ENCODE measurements at places on chromosomes 2 and 18. TPM values are rescaled to one million over a fixed set of nuclear protein-coding genes. Genes with fewer than 3 reads are reported as not detected.

The CFC1 gene
- not detected for total RNA-seq

GRCh38 chr2:58900246-58901027 is 659.3 kb upstream of the FANCL start:
- no peak for DNase-seq

DNA sequence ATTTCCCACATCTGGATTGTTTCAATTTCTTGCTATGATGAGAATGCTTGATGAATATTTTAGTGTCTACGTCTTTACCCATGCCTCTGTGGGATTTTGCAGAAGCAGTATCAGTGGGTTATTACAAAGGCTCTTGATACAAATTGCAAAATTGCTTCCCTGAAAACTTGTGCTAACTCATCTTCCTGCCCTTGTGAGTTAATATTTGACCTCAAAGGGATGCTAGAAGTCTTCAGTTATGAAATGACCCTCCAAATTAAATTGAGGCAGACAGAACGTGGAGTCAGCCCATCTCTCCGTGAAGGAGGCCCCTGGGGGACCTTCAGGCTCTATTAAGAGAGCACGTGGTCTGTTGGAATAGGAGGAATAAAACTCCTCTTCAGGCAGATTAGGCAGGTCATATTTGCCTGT is 239.2 kb upstream of the HS6ST1 start:
- DNase-seq = no peak

The GPR45 gene
- total RNA-seq = not detected

DNA sequence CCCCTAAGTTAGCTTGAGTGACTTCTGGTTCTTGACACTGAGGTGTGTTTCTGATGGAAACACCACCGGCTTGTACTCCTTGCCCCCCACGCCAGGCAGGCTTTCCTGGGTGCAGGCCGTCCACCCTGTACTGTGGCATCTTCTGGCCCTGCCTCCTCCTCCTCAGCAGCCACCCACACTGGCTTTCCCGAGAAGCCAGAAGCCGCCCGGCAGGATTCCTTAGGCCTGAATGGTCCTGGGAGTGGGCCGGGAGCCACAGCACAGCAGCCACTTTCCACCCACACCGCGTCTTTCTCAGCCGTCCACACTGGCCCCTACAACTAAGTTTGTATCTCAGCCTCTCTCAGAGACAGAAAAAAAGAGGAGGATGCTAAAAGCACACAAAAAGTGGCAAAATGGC is 2.1 kb upstream of the HSBP1L1 start:
- peak; percentile 75 for DNase-seq

- no peak for DNase-seq
These were observed 184.8 kb upstream of the KLHL29 start for GRCh38 chr2:23200068-23200786.

The ACOXL gene
- total RNA-seq = 3.9 TPM

GRCh38 chr2:63789338-63790020 is 52.2 kb upstream of the UGP2 start:
- DNase-seq = no peak

GRCh38 chr18:11269257-11269656 is 119.9 kb upstream of the PIEZO2 start:
- DNase-seq = no peak

- DNase-seq = no peak
These were observed 4.1 kb downstream of the HS6ST1 start for GRCh38 chr2:128314348-128315121.

DNA sequence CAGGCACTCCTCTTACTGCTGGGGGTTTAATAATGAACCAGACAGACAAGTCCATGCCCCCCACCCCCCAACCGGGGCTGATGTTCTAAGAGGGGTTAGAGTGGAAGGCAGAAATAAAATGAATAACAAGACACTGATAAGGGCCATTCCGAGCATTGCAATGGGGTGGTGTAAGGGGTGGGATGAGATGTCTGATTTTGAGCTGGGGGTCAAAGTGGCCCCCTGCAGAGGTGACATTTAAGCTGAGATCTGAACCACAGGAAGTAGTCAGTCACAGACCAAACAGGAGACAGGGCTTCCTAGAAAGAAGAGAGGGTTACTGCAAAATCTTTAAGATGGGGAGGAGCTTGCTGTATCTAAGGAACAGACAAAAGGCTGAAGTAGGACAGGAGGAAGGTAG is 180.6 kb upstream of the SH3BP4 start:
- no peak for DNase-seq

The CXCR2 gene
- total RNA-seq = not detected

GRCh38 chr2:173715441-173715840 is 249.7 kb downstream of the SP3 start:
- no peak for DNase-seq

The CD8B2 gene
- total RNA-seq = not detected

DNA sequence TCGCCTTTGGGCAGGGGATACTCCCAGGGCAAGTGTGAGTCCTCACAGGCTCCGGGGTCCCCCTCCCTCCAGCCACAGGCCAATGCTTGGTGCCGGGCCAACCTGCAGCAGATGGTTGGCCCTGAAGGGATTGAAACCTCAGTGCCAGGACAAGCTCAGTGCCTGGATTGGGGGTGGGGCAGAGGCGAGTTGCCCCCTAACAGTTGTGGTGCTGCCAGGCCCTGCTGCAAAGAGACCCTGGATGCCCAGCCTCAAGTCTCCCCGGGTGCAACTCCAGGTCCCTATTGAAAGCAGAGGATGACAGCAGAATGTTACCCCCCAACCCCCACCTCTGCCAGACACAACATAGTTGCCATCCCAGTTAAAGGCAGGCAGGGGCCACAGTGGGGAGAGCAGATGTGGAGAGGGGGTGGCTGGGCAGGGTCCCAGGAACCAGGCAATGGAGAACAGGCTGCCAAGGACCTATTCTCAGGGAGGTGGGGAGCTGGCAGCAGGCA is 9.5 kb upstream of the RNF103 start:
- DNase-seq = no peak

The OR6B2 gene
- not detected for total RNA-seq

The MDH1B gene
- total RNA-seq = not detected

The SCYGR1 gene
- not detected for total RNA-seq

- peak; percentile 64 for DNase-seq
These were observed 173.6 kb downstream of the SMAD7 start for GRCh38 chr18:48777026-48777743.

- no peak for DNase-seq
These were observed 45.7 kb downstream of the GAD1 start for GRCh38 chr2:170862286-170862902.

DNA sequence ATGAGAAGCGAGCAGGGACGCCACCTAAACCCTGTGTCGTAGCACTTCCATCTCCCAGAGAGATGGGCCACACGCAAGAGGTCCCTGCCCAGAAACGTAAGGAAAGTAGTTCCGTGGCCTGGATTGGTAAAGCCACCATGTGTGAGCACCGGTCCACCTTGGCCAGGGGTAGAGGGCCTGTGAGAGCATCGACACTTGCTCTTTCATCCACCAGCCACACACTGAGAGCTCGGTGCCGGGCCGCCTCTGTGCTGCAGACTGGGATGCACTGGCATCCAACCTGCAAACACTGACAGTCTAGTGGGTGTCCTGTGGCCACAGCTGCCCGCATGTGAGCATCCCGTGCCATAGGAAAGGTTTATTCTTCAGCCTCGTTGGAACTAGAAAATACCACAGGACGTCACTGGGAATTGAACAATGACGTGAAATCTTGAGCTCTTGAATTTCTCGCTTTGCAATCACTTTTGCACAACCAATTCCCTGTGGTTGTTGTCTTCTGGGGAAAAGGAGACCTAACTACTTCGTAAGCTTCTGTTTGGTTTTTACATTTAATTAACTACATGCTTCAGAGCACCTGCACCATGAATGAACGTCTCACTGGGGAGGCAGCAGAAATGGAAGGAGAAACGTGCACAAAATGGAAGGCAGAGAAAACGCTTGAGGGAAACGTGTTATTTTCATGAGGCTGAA is 212.0 kb upstream of the RAB6C start:
- no peak for DNase-seq

The EDAR gene
- not detected for total RNA-seq

The FAM161A gene
- total RNA-seq = 2.9 TPM

DNA sequence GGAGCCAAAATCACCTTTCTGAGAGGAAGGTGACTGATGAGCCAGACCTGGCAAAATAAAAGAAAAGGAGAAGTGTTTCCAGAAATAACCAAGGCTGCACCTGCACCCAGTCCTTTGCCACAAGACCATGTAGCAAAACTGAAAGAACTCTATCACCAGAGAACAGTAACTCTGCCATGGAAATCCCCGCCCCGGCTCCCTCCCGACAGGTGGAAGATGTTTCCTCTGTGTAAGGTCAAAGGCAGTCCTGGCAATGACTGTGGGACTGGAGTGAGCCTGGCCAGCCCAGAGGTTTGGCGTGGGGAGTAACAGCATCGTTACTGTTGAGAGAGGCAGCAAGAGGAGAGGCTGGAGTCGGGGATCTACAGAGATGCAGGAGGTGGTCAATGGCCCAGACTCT is 42.3 kb downstream of the SPRED2 start:
- DNase-seq = no peak

DNA sequence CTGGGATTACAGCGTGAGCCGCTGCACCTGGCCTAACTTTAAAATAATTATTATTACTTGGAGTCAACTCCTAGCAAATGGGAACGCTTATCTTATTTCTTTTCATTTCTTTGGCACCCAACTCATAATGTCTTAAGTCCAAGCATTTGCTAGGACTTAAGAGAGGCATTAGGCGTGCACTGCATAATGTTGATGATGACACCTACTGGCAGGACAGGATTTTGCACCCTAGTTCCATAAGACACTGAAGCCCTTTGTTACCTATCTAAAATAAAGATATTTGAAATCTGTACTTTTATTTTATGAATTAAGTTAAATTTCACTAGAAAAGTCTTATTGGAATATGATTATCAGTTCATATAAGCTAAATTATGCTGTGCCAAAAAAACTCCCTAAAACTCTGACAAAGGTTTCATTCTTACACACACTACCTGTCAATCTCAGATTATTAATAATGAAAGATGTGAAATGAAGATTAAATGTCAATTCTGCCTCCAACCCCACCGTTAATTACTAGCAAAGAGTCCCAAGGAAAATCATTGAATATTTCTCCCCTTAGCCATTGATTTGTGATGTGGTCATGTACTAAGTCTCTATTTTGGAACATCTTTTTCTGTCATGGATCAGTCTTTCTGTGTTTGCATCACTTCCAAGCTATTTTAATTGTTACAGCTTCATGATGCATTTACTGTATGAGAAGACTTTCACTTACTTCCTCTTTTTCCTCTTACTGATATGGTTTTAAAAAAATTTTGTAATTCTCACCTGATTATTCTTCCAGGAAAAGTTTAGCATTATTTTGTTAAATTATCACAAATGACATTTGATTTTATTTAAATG is 12.7 kb upstream of the CDH2 start:
- peak; percentile 56 for DNase-seq

The DAPL1 gene
- not detected for total RNA-seq

DNA sequence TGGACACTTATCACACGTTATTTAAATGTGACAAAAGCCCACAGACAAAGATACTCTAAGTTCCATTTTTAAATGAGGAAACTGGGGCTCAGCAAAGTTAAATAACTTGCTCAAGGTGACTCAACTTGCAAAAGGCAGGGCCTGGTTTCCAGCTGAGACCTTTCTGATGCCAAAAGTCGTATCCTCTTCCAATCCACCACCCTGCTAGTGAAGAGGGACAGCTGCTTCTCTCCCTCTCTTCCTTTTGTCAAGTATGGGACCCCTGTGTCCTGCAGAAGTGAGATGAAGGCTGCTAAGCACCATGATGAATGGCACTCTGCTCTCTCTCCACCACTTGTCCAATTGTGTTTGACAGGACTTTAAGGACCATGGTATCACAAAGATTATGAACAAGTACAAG is 140.9 kb downstream of the DYM start:
- DNase-seq = no peak

DNA sequence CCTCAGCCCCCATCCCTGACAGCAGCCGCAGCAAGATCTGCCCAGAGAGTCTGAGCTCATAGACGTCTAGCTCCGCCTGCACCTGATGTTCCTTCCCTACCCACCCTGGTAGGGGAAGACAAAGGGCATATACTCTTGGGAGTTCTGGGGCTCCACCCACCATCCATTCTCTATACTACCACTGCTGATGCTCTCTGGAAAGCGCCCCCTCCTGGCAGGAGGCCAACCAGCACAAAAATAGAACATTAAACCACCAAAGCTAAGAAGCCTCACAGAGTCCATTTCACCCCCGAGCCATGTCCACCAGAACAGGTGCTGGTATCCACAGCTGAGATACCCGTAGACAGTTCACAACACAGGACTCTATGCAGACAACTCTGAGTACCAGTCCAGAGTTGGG is 662.6 kb upstream of the FAM98A start:
- no peak for DNase-seq

The KCNS3 gene
- 0.05 TPM for total RNA-seq

GRCh38 chr2:2568411-2568810 is 237.3 kb upstream of the MYT1L start:
- no peak for DNase-seq

DNA sequence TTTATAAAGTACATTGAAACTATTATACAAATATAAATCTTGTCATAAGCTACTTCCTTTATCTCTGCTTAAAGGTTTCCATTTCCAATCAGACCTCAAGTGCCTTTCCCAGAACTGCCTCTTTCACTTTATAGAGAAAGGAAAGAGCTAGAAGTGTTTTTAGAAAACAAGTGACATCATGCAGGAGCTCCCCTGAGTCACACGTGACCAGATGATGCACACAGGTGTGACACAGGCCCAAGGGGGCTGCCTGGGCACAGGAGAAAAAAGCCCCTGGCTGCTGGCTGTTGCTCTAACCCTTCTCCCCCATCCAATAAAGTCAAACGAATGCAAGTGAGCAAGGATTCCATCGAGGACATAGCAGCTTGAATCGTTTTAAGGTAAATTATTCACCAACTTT is 21.4 kb upstream of the SH3BP4 start:
- no peak for DNase-seq

The CCDC150 gene
- 8.9 TPM for total RNA-seq

DNA sequence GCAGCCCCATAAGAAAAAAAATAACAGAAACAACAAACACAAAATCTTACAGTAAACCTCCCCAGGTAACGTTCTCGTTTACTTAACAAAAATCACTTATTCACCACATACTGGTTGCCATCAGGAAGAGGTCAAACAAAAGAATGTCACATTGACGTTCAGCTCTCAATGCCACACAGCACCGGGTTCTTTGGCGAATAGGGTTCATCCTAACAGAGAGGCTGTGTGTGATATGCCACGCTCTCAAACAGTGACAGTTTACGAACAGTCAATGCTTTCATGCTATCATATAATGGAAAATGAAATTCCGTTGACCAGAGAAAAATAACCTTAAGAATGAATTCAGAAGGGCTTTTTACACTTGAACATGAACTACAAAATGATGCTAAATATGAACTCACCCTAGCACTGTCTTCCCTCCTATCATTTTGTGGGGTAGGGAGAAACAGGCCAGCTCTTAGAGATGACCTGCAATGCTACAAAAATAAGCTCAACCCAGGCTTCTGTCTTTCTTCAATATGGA is 2.0 kb downstream of the TMEM163 start:
- no peak for DNase-seq

The ROCK2 gene
- total RNA-seq = 39.4 TPM

- no peak for DNase-seq
These were observed 153.7 kb downstream of the SNTG2 start for GRCh38 chr2:1104364-1104763.
